Activated naive CD4-positive, alpha-beta T cell treated with anti-CD3 and anti-CD28 coated beads for 36 hours (primary cell): ENCODE measurements at places on chromosomes 1 and 21.

DNA sequence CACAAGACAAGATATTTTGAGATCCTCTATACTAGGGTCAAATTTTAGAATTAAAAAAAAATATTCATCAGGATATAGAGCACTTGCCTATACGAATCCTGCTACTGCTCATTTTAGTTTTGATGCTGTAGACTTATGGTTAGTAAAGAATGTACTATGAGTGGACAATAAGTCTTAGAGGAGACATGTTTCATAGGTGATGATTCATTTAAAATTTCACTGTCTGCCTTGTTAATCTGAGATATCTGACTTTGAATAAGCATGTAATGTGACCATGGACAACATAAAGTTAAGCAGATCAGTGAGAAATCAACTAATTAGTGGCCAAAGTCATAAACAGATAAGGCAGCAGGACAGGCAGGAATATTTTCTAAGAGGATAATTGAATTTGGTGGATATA lies 106.8 kb upstream of the HP1BP3 start:
- H3K4me1 ChIP-seq: no peaks in the 10 kb centered on the region
- no peaks in the 10 kb centered on the region for H3K27me3 ChIP-seq
- H3K36me3 ChIP-seq: peaks cover 2% of the 10 kb centered on the region
- no peak for DNase-seq
- H3K27ac ChIP-seq: no peak overlapping the region

DNA sequence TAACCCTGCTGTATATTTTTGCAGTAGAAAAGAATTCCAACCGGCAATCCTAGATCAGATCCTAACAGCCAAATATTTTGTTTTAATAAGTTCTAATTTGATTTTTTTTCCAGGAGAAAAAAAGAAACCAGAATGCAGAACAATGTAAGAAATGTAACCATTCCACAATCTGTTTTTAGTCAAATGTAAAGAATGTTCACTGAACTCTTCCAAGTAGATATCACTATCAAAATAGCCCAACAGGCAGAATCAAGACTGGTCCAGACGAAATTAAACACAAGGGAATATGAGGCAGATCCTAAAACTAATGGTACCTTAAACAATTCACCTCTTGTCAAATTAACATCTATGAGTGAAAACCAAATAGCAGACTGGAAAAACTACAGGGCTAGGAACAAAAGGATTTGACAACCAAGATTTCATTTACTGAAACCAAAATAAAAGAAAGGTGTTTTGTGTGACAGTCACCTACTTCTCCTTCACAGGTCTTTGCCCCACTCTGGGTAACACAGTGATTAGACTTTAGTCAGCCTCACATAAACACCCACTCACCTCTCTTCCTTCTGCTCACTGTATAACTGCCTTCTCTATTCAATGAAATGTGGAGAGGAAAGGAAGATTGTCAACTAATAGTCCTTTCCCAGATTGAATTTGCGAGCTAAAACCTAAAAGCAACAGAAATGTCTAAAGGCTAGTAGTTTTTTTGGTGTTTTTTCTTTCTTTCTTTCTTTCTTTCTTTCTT lies 137.9 kb downstream of the FAF1 start:
- H3K4me3 ChIP-seq: no peak overlapping the region

- H3K27me3 ChIP-seq: peaks cover under 1% of the 10 kb centered on the region
- DNase-seq: no peak
- H3K4me3 ChIP-seq: no peak overlapping the region
Measured at GRCh38 chr1:229758101-229759036, 132.3 kb downstream of the URB2 start.

DNA sequence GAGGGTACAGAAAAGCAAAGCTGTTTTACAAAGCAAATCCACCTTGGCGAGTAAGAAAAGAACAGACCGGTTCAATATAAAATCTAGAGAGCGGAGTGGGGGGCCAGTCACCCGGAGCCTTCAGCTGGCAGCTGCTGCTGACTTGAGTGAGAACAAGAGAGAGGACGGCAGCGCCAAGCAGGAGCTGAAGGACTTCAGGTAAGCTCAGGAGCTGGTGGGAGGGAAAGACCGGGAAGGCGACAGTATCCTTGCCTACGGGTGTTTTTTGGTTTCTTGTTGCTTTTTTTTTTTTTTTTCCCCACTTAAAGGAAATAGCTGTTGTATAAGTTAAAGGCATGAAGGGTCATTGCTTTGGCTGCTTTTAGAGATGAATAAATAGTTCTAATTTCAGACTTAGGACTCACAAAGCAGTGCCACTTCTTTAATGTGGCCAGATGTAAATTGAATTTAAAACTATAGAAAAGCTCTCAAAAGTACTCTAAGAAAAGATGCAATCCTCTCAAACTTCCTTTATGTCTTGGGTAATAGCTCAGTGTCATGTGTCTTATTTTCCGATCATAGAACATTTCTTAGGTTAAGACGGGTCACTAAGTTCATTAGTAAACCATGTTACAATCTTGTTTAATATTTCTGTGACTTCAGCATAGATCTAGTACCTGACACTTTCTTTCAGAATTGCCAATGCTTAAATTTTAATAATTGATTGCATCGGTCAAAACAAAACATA lies 82.8 kb downstream of the PRDM2 start:
- DNase-seq: no peak
- H3K27ac ChIP-seq: no peak overlapping the region
- H3K36me3 ChIP-seq: peaks cover 43% of the 10 kb centered on the region
- H3K4me1 ChIP-seq: peaks cover 53% of the 10 kb centered on the region
- H3K27me3 ChIP-seq: no peaks in the 10 kb centered on the region

DNA sequence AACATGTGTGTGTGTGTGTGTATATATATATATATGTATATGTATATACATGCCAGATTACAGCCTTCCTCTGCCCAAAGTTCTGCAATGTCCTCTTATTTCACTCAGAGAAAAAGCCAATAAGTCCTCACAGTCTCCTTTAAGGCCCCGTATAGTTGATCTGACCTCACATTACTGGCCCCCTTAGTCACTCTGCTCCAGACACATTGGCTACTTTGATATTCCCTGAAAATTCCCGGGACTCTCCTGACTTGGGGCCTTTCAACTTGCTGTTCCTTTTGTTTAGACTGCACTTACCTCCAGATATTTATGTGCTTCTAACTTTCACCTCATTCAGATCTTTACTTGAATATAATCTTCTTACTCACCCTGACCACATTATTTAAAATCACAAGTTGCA lies 4.2 kb upstream of the BSDC1 start:
- no peak overlapping the region for H3K4me3 ChIP-seq
- H3K4me1 ChIP-seq: peaks cover 16% of the 10 kb centered on the region
- H3K36me3 ChIP-seq: peaks cover 2% of the 10 kb centered on the region
- no peak overlapping the region for H3K27ac ChIP-seq

DNA sequence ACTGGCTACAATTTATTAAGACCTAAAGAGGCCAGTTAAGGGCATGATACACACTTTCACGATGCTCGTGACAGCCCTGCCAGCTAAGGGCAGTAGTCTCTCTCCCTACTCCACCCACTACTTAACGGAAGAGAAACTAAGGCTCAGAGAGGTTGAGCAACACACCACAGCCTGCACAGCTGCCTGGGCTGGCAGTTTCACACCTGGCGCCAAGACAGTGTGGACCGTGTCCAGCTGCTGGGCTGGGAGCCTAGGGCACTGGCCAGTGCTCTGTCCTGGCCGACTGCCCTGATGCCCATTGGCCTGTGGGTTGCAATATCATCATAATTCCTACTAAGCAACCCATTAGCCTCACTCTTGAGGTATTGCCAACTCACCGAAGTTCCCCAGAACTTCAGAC lies 27.6 kb downstream of the TENT5C start:
- no peaks in the 10 kb centered on the region for H3K36me3 ChIP-seq
- peaks cover 10% of the 10 kb centered on the region for H3K27me3 ChIP-seq
- no peak overlapping the region for H3K27ac ChIP-seq
- no peak for DNase-seq
- no peak overlapping the region for H3K4me3 ChIP-seq
